Placental pericyte (primary cell): ENCODE measurements at places on chromosomes 13 and 19. TPM values are rescaled to one million over a fixed set of nuclear protein-coding genes. Genes with fewer than 3 reads are reported as not detected.

Gene CLDND2
- not detected in 2 replicates for total RNA-seq

Gene THSD1
- total RNA-seq: 1.3 and 9.6 TPM in 2 replicates

Gene ICAM5
- 11.6 and 16.2 TPM in 2 replicates for total RNA-seq

Gene PLEKHF1
- total RNA-seq: 11.6 and 28.2 TPM in 2 replicates

Gene KRTDAP
- total RNA-seq: not detected in 2 replicates

Gene SYDE1
- total RNA-seq: 26.5 and 69.6 TPM in 2 replicates

Gene SLC6A16
- under 0.01 and 0.44 TPM in 2 replicates for total RNA-seq

Gene TYROBP
- total RNA-seq: not detected in 2 replicates

Gene CFD
- total RNA-seq: 2.4 and 62.4 TPM in 2 replicates

Gene MISP3
- under 0.01 and 0.43 TPM in 2 replicates for total RNA-seq

Gene PSG7
- under 0.01 TPM in 1 of 2 replicates, not detected in the other for total RNA-seq

Gene KLK12
- not detected in 2 replicates for total RNA-seq

Gene TIMM50
- 43.1 and 65.0 TPM in 2 replicates for total RNA-seq

Gene YIPF2
- 131 and 175 TPM in 2 replicates for total RNA-seq

Gene CATSPERD
- total RNA-seq: not detected in 2 replicates

Gene IFI30
- total RNA-seq: 23.9 and 24.3 TPM in 2 replicates

Gene KLK4
- not detected in 2 replicates for total RNA-seq

Gene VSTM1
- total RNA-seq: not detected in 2 replicates

Gene ERICH4
- not detected in 2 replicates for total RNA-seq

Gene LRG1
- under 0.01 TPM in 1 of 2 replicates, not detected in the other for total RNA-seq

Gene LRRC8E
- 2.6 and 5.3 TPM in 2 replicates for total RNA-seq

Gene IL12RB1
- 0.43 and 0.88 TPM in 2 replicates for total RNA-seq

Gene NLRP11
- total RNA-seq: not detected in 2 replicates

Gene TEX29
- not detected in 2 replicates for total RNA-seq

Gene CHST8
- 0.14 TPM in 1 of 2 replicates, not detected in the other for total RNA-seq

Gene SERPINE3
- total RNA-seq: under 0.01 TPM in 1 of 2 replicates, not detected in the other

Gene GARIN5B
- not detected in 2 replicates for total RNA-seq

Gene ABHD13
- total RNA-seq: 5.9 and 11.7 TPM in 2 replicates

Gene CD70
- 0.29 TPM in 1 of 2 replicates, not detected in the other for total RNA-seq

Gene HDGFL2
- total RNA-seq: 62.3 and 67.0 TPM in 2 replicates

Gene LIN7B
- 3.7 and 5.7 TPM in 2 replicates for total RNA-seq

Gene IL17D
- 0.43 and 0.66 TPM in 2 replicates for total RNA-seq

Gene PET100
- total RNA-seq: 3.5 and 4.7 TPM in 2 replicates
